ENCODE measurements at places on chromosomes 12 and 14. TPM values are rescaled to one million over a fixed set of nuclear protein-coding genes. Genes with fewer than 3 reads are reported as not detected.
A peak's percentile ranks its signal among the peaks of the same experiment; 100 is the strongest.

The ANKRD33 gene
- total RNA-seq: not detected

The PLCZ1 gene
- not detected for total RNA-seq

- DNase-seq: no peak
Measured at GRCh38 chr12:114703060-114703493, 19.1 kb upstream of the TBX3 start.

- no peak for DNase-seq
Measured at GRCh38 chr12:33994857-33995808, 27.2 kb upstream of the ALG10 start.

The RPL10L gene
- not detected for total RNA-seq

DNA sequence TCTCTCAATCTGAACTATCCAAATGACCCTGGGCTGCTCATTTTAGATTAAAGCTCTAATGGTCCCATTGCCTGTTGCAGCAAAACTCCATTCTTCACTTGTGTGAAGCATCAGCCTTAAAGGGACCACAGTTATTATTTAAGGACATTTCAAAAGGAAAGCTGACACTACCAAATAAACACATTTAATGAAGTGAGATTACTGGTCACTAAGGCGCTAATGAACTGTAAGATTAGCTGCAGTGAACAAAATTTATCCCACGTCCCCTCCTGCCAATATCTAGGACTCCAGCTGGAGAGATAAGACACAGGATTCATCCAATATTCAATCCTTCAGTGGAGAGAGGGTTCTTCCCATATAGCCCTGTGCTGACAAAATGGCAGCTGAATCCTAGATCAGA, 1029.2 kb upstream of the SEL1L start:
- no peak for DNase-seq

GRCh38 chr14:31419179-31419966, 977 bp downstream of the HEATR5A start:
- DNase-seq: no peak

DNA sequence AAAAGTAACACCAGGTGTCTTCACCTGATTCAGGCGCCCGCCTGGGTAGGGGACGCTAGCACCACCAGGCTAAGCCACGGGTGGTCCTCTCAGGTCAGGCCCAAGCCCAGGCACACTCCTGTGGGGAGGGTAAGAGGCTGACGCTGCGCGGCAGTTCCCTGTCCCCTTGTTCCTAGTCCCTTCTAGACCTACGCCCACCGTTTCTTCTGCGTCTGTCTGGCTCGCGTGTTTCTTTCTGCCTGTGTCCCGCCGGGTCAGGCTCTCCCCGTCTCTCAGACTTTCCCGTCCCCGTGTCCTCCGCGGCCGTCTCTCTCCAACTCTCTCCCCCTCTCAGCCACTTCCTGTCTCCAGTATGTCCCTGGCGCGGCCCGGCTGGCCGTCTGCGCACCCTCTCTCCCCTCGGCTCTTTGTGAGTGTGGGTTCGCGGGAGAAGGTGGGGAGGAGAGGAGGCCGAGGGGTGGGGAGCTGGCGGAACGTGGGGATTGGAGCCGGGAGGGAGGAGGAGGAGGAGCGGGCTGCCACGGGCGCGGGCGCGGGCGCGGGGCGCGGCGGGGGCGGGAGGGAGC, 3.1 kb upstream of the TNS2 start:
- peak; percentile 66 for DNase-seq

- peak; percentile 82 for DNase-seq
Measured at GRCh38 chr14:105180592-105181548, at the start of gene NUDT14. TSS of gene NUDT14 (minus strand) at chr14:105181312. CDS start at chr14:105181209, 103 bp downstream.

DNA sequence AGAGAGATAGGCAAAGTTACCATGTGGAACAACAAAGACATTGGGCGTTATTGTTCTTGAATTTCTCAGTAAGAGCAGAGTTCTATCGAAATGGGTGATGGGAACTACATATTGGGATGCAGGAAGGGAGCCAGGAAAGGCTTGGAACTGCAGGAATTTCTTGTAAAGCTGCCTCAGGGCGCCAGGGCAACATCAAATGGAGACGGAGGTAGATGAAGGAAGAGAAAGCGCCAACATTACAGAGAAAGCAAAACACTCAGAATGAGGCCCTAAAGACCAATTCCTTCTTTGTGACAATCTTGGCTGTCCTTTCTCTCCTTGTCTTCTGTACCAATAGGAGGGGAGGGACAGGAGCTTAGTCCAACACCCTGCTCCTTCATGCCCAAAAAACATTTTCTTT, 148.4 kb downstream of the RPAP3 start:
- DNase-seq: no peak

DNA sequence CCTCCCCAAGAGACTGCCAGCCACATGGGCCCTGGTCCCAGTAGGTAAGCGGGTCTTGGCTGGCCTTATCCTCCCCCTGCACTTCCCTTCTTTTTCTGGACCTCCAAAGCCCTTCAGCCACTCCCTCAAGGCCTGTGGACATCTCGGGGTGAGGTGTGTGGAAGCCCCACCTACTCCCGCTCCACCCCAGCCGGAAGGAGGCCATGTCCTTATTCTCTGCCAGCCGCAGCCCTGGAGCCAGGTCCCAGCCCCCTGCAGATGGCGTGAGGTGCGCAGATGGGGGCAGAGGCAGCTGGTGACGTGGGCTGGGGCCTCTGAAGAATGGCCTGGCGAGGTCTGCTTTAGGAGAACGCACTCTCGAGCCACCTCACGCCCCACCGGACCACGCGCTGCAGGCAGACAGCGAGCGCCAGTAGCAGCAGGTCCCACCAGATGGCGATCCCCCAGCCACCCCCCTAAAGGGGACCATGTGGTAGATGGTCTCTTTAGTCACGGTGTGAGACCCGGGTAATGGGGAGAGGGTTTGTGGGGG, 167.1 kb downstream of the TSPAN9 start:
- DNase-seq: no peak

DNA sequence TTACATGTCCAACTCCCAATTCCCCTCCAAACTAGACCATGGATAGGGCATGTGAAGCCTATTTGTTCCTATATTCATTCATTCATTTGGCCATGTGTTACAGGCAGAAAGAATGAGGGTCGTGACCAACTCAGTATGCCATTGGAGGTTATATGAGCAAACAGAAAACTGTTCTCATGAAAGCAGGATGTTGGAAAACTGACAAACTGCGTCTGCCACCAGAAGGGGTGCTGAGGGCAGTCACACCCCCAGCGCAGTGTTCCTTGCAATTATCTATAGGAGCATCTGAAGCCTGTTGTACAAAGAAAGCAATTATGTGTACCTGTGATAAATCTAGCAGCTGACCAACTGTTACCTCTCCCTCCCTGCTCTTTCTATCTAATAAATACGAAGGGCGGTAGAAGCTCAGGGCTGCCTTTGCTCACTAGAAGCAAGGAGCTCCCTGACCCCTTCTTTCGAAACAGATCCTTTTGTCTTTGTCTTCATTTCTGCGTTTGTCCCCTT, 21.1 kb downstream of the ENTPD5 start:
- DNase-seq: no peak

GRCh38 chr12:79690142-79690637, 574 bp downstream of the PAWR start:
- DNase-seq: peak; percentile 8

GRCh38 chr12:44000309-44000952, 164.6 kb downstream of the TMEM117 start:
- DNase-seq: peak; percentile 36

GRCh38 chr14:104702106-104702505, 12.7 kb downstream of the INF2 start:
- no peak for DNase-seq

GRCh38 chr12:25497021-25497420, 56.1 kb downstream of the LMNTD1 start:
- DNase-seq: no peak

DNA sequence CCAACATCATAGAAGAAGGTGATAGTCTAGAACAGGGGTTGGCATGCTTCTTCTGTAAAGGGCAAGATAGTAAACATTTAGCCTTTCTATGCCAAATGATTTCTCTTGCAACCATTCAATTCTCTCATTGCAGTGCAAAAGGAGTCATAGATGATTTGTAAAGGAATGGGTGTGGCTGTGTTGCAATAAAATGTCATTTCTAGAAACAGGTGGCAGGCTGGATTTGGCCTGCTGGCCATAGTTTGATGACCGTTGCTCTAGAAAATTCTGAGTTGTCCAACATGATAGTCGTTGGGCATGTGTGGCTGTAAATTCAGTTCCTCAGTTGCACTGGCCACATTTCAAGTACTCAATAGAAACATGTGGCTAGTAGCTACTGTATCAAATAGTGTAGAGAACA, 21.7 kb downstream of the SMCO2 start:
- no peak for DNase-seq

The C1RL gene
- 27.4 TPM for total RNA-seq

The STAB2 gene
- total RNA-seq: not detected

- DNase-seq: no peak
Measured at GRCh38 chr14:43795600-43796228, 711.4 kb downstream of the FSCB start.

DNA sequence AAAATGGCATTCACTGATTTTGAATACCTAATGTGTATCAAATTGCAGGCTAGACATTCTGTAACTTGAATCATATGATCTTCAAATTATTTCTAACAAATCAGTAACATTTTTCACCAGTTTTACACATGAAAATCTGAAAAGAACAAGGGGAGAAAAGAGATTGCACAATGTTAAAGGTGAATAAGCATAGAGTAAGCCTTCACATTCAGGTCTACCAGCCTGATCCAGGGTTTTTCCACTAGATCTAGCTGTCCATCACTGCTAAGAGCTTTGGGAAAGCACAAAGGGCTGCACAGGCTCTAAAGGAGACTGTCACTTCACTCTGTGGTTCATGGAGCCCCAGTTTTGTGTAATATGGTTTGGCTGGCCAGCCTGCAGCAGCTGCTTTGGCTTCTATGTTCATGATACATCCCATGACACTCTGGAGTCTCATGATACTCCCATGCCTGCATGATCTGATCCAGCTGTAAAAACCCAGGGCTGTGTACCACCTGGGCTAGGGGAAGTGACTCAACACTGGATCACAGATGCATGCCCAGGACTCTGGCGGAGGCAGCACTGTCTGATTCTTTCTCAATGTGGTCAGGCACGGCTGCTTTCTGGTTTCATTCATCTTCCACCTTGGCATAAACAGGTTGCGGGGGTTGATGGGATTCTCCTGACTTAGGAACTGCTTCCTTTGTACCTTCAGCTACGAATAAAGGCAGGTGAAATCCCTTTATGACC, 859.7 kb downstream of the GALC start:
- DNase-seq: no peak

The LBHD2 gene
- total RNA-seq: not detected

- DNase-seq: no peak
Measured at GRCh38 chr12:72330301-72330700, 58.1 kb downstream of the TRHDE start.

GRCh38 chr12:337039-337438, 52.1 kb downstream of the KDM5A start:
- no peak for DNase-seq

GRCh38 chr12:53290661-53291060, 4.7 kb upstream of the PFDN5 start:
- peak; percentile 17 for DNase-seq

The TSPAN19 gene
- not detected for total RNA-seq

The CLEC14A gene
- not detected for total RNA-seq

DNA sequence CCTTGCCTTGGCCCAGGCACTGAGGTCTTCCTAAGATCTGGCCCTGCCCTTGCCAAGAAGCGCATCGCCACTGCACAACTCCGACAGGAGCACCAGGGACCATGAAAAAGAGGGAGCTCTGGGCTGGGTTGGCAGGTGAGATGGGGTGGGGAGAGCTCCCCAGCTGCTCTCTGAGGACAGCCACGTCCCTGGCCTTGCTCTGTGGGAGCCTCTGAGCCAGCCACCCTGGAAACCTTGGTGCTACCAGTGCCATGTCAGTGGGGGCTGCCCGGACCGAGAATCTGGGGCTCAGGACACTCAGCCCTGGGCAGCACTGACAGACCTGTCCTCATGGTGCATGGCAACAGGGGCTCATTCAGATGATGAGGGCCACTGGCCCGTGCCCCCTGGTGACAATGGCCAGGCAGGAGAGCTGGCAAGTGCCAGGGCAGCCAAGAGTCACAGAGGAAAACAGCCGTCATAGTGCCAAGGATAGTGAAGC, 134.8 kb downstream of the ZFP36L1 start:
- DNase-seq: no peak

The NRXN3 gene
- not detected for total RNA-seq

DNA sequence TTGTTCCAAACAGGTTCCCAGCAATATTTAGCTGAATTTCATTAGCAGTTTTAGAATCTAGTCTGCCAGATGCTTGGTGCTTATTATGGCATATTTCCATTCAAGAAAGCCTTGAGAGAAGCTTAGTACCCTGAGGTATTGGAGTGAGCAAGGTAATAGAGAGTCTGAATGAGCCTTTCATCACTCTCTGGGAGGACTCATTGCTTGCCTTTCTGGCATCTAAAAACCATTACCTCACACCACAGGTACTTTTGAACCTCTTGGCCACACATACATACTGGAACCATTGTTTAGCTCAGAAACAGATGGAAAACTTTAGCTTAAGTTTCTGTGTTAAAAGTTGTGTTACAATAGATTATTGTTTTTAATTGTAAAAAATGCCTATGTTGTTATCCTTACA, 27.4 kb upstream of the KCNH3 start:
- DNase-seq: no peak

The CDC42BPB gene
- 5.4 TPM for total RNA-seq

GRCh38 chr14:37138898-37139297, 33.5 kb downstream of the SLC25A21 start:
- DNase-seq: no peak

DNA sequence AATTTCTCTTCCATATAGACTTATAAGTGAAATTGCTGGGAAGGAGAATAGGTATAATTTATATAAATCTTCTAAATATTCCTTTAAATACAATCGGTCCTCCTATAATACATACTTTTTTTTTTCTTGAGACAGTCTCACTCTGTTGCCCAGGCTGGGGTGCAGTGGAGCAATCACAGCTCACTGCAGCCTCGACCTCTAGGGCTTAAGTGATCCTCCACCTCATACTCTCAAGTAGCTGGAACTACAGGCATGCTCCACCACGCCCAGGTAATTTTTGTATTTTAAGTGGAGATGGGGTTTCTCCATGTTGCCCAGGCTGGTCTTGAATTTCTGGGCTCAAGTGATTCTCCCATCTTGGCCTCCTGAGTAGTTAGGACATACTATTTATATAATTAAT, 29.7 kb upstream of the NPFF start:
- DNase-seq: no peak

The IPO8 gene
- 46.4 TPM for total RNA-seq

GRCh38 chr14:106347291-106347778, 821.0 kb downstream of the TMEM121 start:
- no peak for DNase-seq

DNA sequence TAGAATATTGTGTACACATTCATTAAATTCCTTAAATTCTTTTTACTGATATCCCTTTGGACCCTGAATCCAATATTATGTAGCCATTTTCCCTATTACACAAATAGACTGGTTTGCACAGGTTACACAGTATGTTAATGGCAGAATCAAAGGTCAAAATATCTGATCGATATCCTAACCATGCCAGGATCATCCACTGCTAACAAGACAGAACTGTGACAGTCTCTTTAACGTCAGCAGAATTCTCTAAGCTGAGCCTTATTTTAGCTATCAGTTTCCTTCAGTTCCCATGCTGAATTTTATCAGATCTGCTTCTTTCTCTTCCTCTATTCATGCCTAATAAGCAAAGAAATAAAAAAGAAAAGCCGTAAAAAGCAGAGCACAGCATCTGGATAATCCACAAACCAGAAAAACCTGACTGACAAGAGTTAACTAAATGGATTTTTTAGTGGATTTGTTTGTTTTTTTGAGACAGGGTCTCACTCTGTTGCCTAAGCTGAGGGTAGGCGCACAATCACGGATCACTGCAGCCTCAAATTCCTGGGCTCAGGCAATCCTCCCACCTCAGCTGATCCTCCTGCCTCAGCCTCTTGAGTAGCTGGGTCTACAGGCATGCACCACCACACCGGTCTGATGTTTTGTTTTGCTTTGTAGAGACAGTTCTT, 130.4 kb downstream of the PAWR start:
- no peak for DNase-seq
